Activated T-cell treated with anti-CD3 and anti-CD28 coated beads for 4 hours (primary cell): ENCODE measurements at places on chromosomes 5 and 9.

GRCh38 chr5:150117945-150118560 lies 31.7 kb upstream of the CSF1R start:
- no peak for DNase-seq

- no peak for DNase-seq
Observed at GRCh38 chr5:150323092-150323491, 20.4 kb upstream of the ARSI start.

DNA sequence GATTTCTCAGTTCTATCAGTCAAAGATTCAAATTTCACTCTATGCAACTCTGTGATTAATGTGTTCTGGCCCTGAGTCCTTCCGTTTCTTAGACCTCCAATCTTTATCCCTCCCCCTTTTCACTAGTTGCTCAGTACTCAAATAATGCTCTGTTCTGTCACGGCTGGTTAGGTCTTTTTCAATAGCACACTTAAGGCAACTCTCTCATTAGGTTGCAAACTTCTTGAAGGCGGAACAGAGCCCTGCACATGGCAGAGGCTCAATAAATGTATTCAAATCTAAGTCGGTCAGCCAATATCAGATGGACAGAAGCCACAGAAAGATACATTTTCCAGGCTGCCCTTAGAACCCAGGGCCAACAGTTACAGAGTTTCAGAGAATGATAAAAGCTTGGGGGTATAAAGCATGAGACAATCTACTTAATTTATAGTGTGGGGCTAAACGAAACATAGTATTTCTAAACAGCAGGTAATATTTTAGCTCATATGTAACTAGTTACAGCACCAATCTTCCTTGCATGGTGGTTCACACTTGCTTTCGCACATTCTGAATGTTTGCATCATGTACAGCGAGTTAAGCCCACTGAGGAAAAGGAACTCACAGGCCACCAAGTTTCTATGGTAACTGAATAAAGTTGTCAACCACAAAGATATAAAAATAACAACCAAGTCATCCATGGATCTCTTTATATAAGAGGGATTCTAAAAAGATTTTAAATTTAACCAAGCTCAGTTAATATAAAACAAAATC lies 67.1 kb upstream of the GOLPH3 start:
- DNase-seq: no peak

DNA sequence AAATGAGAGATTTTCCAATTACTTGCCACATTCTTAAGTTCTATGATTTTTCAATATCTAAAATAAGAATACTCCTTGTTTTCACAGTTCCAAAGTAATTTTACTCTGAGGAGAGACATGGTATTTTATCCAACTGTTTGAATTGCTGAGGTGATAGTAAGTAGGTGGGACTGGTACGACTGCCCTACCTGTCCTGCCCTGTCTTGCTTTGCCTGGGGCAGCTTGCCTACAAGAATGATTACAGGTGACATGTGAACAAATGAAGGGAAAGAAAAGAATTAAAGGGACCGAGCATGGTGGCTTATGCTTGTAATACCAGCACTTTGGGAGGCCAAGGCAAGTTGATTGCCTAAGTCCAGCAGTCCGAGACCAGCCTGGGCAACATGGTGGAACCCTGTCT lies 41.6 kb upstream of the HMGCS1 start:
- DNase-seq: no peak

DNA sequence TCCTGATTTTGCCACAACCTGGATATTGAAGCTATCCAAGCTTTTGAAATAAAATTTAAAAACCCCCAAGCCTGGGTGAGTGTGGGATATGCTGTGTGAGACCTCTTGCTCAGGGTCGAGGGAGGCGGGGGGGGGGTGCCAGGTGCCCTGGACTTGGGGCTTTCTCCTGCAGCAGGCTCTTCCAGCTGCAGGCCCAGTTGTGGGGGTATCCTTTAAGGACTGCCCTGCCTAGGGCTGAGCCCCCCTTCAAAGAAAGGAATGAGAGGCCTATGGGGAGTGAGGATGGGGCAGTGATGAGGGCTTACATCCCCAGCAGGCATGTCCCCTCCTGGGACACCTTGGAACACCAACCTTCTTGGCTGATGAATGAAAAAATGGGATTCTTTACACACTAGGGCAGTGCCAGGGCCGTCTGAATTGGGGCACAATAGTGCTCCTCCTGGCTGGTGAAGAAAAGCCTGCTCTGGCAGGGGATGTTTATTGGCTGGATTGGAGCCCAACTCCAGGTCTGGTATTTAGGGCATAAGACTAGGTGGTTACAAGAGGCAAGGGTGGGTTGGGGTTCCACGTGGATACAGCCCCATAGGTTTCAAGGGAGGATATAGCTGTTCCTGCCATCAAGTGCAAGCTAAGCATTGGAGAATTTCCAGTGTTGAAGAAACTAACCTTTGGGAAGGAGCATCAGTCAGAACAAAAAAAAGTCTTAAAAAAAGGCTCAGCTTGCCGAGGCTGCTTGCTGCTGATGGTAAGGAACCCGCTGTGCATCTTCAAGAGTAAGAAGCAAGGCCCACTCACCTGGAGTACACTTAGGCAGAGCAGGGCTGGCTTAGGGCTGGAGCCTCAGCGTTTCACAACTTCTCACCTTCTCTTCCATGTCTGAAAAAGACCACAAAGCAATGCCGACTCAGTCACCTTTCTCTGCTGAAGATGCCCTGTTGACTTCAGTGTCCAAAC lies 7.0 kb downstream of the HNRNPAB start:
- no peak for DNase-seq

GRCh38 chr9:136175616-136176197 lies 29.2 kb downstream of the LHX3 start:
- no peak for DNase-seq

DNA sequence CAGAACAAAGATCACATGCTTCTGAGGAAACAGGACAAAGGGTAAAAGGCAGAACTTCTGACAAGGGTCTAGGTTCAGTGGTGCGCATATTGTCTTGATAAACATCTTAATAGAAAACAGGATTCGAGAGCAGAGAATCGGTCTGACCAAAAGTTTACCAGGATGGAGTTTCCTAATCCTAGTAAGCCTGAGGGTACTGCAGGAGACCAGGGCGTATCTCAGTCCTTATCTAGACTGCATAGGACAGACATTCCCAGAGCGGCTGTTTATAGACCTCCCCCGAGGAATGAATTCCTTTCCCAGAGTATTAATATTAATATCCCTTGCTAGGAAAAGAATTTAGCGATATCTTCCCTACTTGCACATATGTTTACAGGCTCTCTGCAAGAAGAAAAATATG lies 32.4 kb upstream of the TNFSF8 start:
- no peak for DNase-seq

GRCh38 chr5:35063414-35063813 lies 15.7 kb upstream of the AGXT2 start:
- DNase-seq: no peak

GRCh38 chr9:36867672-36868471 lies 166.2 kb downstream of the PAX5 start:
- DNase-seq: no peak

DNA sequence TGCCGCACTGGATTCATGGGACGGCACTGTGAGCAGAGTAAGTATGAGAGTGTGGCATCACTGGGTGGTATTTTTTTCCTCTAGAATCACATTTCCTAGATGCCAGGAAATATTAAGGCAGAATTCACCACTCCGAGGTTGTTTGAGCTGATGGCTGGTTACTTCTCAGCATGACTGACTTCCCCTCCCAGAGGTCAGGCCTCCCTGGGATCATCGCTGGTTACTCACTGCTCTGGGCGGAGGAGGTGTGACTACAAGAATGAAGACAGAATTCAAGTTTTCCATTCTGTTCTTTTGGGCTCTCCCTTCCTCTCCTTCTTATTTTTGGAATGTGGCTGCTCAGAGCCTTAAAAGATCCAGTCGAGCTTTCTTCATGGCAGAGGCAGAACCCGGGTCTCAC lies 76.6 kb upstream of the PRRC1 start:
- DNase-seq: no peak

DNA sequence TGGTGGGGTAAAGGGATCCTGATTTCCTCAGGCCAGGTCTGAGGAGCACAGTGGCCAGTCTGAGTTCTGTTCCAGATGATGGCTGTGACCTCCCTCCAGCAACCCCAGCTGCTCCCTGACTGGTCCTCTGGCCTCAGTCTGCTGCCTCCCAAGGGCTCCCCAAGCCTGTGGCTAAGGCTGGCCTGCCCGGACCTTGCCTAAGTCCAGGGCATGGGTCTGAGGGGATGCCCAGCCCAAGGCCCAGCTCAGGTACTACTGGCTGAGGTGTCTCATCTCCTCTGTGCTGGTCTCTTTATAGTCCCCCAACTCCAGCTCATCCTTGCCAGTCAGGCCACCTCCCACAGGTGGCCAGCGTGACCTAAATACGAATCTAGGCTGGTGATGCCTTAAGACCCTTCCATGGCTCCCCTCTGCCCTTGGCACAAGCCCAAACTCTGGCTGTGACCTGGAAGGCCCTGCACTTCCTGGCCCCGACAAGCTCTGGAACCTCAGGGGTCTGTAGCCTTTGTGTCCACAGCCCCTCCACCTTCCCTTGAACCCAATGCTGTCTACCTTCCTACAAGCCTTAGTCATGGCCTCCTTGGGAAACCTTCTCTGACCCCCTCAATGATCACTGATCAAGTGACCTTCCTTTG lies 9.8 kb downstream of the KIF12 start:
- no peak for DNase-seq

- DNase-seq: no peak
Observed at GRCh38 chr5:22693121-22693520, 160.0 kb downstream of the CDH12 start.
